H4 (cell line): ENCODE measurements at places on chromosomes 6 and 20.

DNA sequence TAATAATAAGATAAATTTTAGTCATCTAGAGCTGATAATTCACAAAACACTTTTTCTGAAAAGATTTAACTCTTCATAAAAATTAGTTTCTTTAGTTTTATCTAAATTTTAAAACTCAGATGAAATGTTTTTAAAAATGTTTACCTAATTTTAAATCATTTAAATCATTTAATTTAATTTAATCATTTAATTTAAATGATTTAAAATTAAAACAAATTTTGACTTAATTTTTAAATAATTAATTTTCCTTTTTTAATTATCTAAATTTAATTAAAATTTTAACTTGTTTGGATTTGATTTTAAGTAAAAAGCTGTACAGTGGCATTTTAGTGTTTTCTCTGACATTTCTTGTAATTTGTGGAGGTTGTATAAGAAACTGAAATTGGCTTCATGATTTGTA lies 131.7 kb upstream of the RNF217 start:
- no peak for DNase-seq

GRCh38 chr6:154399097-154399496 lies 42.5 kb upstream of the IPCEF1 start:
- DNase-seq = no peak

GRCh38 chr6:57252975-57253374 lies 30.9 kb upstream of the RAB23 start:
- DNase-seq = no peak

GRCh38 chr6:88964509-88964908 lies 1.1 kb upstream of the RNGTT start:
- DNase-seq = no peak
